ENCODE measurements at places on chromosomes 1 and 21.

GRCh38 chr1:156421939-156422601 lies 53.1 kb downstream of the RHBG start:
- DNase-seq, result no peak

GRCh38 chr1:77536813-77537212 lies 145.6 kb downstream of the ZZZ3 start:
- DNase-seq, result no peak

- DNase-seq, result no peak
Measured at GRCh38 chr1:32106663-32107275, 1.1 kb upstream of the KPNA6 start.

DNA sequence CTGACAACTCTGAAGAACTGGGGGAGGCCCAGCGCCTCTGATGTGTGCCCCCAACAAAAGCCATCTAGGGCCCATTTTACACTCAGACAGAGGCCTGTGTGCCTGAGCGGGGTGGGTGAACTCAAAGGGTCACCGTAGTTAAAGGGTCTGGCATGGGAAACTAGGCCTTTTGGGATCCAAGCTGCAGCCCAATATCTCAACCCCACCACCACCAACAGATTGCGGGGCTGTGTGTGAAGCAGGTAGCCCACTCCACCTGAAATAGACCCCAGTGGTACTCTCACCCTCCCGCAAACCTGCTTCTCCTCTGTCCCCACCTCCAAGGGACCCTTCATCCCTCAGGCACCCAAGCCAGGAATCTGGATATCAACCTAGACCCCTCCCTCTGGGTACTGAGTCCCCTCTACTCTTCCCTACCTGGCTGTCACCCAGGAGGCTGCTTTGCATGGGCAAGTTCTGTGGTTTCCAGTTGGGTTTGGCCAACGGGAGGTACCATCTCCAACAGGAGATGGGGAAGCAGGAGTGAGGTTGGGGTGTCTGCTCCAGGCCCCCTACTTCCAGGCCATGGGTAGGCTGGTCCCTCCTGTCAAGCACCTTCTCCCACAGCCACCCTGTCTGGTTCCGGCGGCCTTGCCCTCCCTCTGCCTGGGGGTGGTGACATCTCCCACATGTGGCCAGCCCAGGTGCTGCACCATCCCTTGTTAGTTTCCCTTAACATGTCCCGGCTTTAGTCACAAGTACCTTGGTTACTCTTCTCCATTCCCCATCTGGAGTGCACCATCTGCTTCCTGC lies 35.2 kb upstream of the LRP8 start:
- DNase-seq, result no peak

GRCh38 chr1:89692601-89693521 lies 59.9 kb downstream of the LRRC8C start:
- no peak for DNase-seq

- DNase-seq, result no peak
Measured at GRCh38 chr1:180956028-180956640, 43.4 kb downstream of the KIAA1614 start.

Measured in CD4-positive, alpha-beta T cell treated with Interleukin-12 subunit alpha and Interleukin-12 subunit beta, for 1 hour (primary cell).